ENCODE measurements at places on chromosomes 2 and 18.

DNA sequence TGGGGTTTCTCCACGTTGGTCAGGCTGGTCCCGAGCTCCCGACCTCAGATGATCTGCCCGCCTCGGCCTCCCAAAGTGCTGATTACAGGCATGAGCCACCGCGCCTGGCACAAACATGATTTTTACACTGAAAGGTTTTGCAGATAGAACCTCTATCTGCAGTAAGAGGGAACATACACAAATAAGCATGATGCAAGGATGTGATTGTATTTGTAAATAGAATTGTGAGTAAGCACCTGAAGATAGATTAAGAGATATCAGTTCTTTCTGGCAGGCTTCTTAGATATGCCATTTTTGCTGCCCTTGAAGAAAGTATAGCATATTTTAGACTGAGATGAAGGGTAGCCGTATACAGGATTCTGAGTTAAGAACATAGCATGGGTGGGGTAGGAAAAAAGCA, 3.6 kb downstream of the COMMD1 start:
- DNase-seq: no peak

- no peak for DNase-seq
Measured at GRCh38 chr2:42153944-42154581, 15.1 kb upstream of the EML4 start.

DNA sequence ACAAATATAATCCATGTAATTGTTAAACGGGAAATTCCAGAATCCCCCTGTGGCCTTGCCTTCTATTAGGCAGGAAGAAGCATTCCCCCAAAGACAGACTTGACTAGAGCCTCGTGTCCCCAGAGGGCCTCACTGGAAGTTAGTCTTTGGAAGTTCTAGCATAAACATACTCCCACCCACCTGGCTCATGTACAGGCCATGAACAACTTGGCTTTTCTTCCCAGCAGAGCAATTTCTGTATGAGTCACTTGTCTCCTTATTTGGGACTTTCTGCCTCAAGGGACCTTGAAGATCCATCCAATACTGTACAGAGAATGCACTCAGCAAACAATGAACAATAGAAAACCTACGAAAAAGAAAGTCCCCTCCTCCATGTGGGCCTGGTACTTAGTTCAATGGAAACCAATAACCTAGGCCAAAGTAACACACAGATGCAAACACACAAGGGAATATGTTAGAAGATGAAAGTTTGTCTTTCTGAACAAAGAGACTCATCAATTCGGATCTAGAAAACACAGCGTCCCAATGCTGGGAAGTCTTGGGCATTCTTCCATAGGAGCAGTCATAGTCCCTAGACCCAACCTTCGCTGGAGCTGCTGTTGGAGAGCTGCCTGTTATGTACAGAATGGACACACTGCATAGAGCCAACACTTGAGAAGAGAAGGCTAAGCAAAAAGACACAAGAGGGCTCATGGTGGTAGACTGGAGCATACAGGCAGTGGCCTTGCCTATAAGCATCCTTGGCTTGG, 303.5 kb downstream of the HRH4 start:
- no peak for DNase-seq

DNA sequence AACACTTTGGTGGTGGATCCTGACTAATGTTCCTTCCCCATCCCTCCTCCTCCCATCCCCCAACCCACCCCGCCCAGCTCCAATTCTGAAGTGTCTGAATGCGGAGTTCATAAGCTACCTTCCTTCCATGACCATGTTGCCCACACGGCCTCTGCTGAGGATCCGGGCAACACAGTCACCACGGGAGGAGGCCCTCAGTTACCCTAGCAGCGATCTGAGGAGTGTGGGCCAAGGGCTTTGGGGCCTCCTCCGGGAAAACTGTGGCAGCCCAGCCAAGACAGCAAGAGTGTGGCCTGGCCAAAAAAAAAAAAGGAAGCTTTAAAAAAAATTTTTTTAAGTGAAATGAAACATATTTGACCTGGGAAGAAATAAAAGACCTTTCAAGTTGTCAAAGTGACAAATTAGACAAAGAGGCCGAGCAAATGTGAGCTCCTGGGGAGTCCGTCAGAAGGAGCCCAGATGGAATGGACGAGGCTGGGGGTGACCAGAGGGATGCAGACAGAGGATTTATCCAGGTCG, 169.0 kb upstream of the PKDCC start:
- DNase-seq: no peak

DNA sequence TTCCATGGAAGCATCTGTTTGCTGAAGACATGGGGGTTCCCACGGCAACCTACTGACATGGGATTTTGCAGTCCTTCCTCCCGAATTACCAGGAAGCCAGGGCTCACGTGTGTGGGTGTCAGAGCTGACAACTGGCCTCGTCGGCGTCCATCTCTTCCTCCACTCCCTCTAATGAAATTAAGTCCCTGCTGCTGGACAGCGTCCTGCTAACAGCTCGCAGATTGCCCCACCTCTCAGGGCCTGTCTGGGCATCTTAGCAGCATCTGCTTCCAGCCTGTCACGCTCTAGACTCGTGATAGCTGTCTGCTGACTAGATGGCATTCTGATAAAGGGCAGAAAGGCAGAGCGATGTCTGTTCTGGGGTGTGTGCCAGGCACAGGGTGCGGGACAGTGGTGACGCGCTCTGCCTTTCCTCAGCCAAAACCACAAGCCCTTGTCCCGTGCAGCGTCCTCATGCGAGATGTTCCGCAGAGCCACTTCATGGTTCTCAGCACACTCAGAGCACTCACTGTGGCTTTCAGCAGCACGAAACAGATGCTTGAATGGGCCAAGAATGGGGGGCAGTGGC, 161.1 kb downstream of the ARL4C start:
- peak; percentile 29 for DNase-seq

DNA sequence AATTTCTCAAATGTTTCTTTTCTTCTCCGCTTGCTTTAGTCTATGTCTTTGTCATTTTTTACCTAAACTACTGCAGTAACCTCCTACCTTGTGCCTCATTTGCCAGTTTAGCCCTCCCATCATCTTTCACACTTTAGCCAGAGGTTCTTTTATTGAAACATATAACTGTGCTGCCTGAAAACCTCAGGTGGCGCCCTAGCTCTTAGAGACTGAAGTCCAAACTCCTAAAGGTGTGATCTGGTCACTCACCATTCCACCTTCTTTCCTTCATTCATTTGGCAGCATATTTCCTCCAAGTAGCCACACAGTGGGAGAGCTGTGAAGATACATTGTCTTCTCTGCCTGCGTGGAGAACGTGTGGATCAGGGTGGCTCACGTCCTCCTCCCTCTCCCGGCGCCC, 98.2 kb upstream of the MAPRE2 start:
- DNase-seq: no peak

DNA sequence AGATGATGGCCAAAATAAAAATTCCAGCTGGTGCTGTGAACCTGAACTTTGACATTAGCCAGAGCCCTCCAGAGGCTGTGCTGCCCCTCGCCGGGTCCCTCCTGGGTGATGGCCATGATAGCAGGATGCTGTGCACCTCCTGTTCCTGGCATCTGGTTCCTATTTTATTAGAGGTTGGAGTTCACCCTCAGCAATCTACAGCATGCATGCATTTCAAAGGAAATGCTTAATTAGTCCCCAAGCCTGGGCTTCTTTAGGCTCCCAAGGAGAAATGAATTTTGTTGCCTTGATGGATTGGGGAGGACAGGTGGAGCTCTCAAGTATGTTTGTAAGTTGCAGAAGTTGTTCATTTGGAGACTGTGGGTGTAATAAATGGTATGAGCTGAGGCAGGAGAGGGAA, 166.9 kb downstream of the GLI2 start:
- no peak for DNase-seq

DNA sequence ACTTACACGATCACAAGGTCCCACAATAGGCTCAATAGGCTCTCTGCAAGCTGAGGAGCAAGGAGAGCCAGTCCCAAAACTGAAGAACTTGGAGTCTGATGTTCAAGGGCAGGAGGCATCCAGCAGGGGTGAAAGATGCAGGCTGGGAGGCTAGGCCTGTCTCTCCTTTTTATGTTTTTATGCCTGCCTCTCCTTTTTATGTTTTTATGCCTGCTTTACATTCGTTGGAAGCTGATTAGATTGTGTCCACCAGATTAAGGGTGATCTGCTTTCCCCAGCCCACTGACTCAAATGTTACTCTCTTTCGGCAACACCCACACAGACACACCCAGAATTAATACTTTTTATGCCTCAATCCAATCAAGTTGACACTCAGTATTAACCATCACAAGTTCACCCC, 9.9 kb upstream of the GYPC start:
- DNase-seq: no peak

DNA sequence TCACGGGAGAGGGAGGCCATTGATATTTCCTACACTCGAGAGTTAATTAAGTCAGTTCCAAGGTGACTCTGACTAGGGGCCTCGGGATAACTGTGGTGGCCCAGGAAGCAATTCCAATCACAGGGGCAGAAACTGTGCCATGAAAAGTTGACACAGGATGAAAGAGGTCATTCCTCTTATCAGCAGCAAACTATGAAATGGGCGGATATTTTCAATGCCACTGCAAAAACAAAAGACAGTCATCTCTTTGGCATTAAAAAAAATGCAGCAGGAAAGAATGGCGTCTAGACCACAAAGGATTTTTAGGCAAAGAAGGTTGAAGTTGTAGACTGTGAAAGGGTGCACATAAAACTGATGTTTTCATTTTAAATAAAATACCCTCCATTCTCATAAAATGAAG, 50.0 kb downstream of the TGIF1 start:
- DNase-seq: no peak

DNA sequence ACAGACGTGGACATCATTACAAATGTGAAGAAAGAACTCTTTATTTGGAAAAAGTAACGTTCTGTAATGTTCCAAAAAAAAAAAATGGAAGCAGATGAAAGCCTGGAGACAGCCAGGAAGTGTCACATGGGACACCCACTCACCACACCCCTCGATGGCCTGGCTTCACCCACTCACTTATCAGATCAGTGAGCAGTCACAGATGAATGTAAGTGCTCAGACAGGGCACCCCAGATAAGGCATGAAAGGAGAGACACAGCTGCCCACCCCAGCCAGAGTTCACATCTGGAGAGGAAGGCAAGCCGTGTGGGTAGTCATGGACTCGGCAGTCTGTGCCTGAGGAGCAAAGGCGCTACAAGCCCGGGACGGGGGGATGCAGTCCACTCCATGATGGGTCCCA, 105.2 kb downstream of the SEPTIN10 start:
- no peak for DNase-seq

- DNase-seq: no peak
Measured at GRCh38 chr2:32701806-32702205, 74.0 kb downstream of the TTC27 start.

- no peak for DNase-seq
Measured at GRCh38 chr2:12728221-12728777, 11.6 kb downstream of the TRIB2 start.

GRCh38 chr2:216635171-216635570, 2.0 kb downstream of the IGFBP2 start:
- DNase-seq: no peak

DNA sequence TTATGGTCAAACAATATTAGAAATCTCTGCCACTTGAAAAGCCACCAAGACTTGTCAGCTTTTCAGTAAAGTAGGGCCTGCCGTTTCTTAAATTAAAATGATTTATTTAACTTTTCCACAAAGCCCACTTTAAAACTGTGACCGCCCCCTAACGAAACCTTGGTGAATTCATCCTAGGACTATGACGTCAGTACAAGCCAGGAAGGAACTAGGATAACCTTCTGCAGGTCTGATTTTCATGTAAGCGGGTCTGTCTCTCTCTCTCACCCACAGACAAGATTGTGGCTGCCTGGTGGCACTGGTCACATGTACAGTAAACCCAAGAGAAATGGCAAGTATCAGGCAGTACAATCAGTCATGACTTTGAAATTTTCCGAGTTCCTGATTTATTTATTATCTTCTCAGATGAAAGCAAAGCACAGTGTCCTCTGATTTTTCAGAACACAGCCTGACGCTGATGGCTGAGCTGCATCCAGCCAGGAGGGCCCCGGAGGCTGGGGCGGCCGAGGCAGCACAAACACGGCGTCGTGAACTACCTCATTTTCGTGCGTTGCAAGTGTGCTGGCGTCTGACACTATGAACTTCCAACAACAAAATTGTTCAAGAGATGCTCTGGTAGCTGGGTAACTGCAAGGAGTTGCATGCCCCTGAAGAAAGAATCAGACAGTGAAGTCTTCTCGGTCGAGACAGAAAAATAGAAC, 18.9 kb downstream of the SALL3 start:
- no peak for DNase-seq

- DNase-seq: no peak
Measured at GRCh38 chr2:198968545-198968944, 489.2 kb downstream of the SATB2 start.

- DNase-seq: no peak
Measured at GRCh38 chr2:119771331-119771730, 11.6 kb downstream of the PTPN4 start.

- DNase-seq: no peak
Measured at GRCh38 chr2:8137801-8138200, 544.1 kb upstream of the ID2 start.

DNA sequence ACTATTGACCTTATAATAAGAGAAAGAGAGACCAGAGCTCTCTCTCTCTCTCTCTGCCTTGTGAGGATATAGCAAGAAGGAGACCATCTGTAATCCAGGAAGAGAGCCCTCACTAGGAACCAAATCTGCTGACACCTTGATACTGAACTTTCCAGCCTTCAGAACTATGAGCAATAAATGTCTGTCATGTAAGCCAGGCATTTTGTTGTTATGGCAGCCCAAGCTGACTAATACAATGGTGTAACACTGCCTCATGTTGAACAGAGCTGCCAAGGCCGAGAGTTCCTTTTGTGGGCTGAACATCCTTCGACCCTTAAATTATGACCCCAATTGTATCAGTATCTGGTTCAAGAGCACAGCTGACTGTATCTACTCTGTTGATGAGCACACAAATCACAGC, 108.0 kb downstream of the LRRC30 start:
- DNase-seq: no peak

DNA sequence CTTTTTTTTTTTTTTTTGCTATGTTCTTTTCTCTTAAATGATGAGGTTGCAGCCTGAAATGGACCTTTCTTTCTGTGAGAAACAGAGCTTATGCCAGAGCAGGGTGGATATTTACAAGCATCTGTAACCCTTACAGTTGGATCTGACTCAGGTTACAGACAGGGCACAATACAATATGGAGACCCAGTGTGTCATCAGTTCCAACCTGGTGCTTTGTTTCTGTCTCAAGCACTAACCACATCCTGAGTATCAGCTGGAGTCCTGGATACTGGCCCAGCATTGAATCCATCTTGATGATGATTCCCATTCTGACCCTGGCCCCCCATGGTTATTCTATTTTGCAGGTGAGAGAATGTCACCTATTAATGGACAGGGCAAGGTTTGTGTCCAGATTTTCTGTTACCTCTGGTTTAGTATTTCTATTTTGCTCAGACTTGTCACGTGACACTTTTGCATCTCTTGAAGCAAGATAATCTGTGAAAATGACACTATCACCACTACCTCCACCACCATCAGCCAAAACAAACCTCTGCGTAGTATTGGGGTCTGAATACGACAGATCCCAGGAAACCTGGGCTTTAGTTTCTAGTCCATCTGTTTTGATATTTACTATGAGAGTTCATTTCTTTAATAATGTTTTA, 174.0 kb downstream of the CCDC85A start:
- DNase-seq: peak; percentile 24
